RPMI8226 (cell line): ENCODE measurements at places on chromosomes 16 and 17.

DNA sequence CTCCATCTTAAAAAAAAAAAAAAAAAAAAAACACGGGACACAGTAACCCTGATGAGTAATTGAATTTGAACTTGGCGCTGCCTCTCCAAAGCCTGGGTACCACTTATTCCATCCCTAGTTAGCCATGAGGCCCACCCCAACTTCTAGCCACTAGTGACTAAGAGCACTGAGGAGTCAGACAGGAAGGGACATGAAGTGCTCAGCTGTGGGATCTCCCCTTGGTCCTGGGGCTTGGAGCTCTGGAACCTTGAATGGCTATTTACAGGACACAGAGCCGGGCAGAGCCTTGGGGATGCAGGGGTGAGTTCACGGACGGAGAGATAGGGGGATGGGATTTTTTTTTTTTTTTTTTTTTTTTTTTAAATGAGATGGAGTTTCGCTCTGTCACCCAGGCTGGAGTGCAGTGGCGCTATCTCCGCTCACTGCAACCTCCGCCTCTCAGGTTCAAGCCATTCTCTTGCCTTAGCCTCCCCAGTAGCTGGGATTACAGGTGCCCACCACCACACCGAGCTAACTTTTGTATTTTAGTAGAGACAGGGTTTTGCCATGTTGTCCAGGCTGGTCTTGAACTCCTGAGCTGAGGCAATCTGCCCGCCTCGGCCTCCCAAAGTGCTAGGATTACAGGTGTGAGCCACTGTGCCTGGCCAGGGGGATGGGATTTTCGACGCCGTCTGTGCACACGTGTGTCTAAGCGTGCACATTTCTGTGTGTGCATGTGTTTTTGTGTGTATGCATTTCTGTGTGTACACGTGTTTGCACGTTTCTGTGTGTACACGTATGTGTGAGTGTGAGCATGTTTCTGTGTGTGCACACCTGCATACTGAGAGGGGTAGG lies 20.4 kb upstream of the CIBAR2 start:
- no peak for DNase-seq

DNA sequence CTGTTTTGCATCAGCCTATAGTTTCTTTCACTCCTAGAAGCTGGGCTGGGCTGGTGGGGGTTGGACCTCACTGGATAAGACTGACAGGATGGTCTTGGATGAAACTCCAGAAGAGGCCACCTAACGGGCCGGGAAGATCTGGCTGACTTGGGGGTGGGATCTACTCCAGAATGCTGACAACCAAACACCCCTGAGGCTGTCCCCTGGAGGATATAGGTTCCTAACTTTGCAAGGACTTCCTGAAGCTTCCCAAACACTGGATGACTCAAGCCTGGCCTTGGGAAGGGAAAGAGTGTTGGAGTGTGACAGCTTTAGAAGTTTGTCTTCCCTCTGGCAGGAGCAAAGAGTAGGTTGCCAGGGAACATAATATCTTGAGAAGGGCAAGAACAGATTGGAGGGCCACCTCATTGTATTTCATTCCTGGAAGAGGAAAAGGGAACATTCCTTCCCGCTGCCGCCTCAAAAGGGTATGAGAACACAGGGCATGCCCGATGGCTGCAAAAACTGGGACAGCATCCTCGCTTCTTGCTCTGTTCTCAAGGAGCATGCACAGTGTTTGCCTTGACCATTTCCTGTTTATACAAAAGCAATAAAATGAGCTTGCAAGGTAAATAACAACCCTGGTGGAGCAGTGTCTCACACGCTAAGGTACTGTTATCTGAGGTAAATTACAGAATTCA lies 6.8 kb upstream of the CYB5B start:
- DNase-seq: no peak

- no peak for DNase-seq
These were observed 769.7 kb upstream of the EEF2KMT start for GRCh38 chr16:5867250-5867649.

DNA sequence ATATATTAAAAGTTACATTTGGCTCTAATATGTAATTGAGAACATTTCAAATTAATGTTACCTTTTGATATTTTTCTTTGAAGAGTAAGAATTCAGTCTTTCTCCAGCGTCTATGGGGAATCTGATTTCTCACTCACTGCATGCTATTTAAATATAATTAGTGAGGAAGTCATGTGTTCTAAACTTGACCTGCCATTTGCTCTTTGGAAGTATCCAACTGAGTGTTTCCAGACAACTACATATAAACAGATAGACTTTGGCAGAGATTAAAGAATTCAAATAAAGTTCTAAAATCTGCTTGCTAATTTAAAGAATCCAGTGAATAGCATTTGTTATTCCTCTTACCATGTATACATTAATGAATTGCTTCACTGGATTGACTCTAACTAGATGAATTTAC lies 23.5 kb downstream of the OMG start:
- DNase-seq: no peak
